Neuronal stem cell (in vitro differentiated cells): ENCODE measurements at places on chromosomes 5 and 9.

GRCh38 chr5:175657593-175658271, at the start of gene HRH2:
Gene HRH2, plus strand, starts transcription at chr5:175658071. Its CDS starts 25,163 bp downstream, at chr5:175683234.
- DNase-seq = no peak
- peaks cover 56% of the 10 kb centered on the region for H3K27me3 ChIP-seq
- peak within 1 kb of the TSS; percentile 41 for H3K4me3 ChIP-seq
- H3K4me1 ChIP-seq = peaks cover 4% of the 10 kb centered on the region

DNA sequence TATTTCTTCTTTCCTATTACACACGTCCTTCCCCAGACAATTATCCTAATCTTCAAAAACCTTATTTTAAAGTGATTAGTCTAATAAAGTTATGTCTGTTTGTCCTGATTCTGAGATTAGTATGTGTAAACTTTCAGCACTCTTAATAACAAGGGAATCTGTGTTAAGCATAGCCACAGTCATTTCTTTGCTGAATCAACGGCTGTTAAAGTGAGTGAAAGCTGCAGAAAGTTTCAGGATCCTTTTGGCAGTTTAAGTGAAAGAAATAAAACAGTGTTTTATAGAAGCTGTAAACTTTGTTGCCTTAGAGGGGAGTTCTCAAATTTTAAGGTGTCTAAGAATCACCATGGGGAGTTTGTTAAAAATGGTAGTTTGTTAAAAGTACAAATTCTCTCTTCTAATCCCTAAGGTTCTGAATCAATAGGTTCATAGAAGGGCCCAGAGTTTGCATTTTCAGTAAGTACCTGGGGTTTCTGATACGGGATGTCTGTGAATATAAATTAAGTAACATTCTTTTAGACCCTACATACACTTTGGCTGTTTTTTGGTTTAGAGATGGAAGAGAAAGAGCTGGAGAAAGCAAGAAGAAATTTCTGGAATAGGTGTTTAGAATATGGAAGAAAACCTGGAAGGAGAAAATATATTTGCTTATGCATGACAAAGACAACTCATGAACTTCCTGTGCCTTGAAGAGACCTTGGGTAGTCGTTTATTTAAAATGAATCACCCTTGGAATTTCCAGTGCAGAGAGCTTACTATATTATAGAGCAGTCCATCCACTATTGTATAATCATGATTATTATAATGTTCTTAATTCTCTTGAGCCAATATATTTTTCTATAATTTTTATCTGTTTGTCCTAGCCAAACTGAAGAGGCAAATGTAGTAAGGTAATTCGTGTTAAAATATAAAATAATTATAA, 45.7 kb downstream of the SCAMP1 start:
- H3K4me1 ChIP-seq = peaks cover 2% of the 10 kb centered on the region
- no peak for DNase-seq
- H3K36me3 ChIP-seq = no peaks in the 10 kb centered on the region

DNA sequence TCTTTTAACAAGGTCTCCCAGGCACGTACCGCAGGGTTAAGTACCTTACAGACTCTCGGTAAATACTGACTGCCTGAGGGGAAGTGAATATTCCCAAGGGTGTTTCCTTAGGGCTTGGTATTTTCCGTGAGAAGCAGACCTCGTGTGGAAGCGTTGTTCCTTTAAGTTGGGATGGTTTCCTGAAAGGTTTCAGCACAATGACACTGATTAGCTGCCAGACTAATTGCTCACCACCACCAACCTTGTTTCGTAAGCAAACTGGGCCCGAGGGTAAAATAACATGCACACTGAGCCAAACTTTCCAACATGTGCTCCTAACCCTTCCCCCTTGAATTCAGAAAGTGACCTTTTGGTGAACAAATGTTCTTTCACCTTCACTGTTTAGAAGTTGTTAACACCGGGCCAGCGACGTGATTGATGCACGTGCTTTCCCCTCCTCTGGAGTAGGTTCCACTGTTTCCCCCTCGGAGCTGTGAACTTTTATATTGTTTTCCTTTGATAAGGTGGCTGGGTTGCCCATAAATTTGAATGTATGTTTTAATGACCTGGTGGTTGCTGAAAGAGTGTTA, 128.1 kb upstream of the RPS23 start:
- no peak overlapping the region for H3K4me3 ChIP-seq
- H3K4me1 ChIP-seq = peaks cover 2% of the 10 kb centered on the region
- DNase-seq = no peak
- no peak overlapping the region for H3K27ac ChIP-seq
- no peaks in the 10 kb centered on the region for H3K27me3 ChIP-seq
- H3K36me3 ChIP-seq = no peaks in the 10 kb centered on the region

GRCh38 chr9:127444921-127445850, 6.0 kb downstream of the RPL12 start:
- no peak for DNase-seq
- peaks cover 70% of the 10 kb centered on the region for H3K36me3 ChIP-seq
- H3K27me3 ChIP-seq = no peaks in the 10 kb centered on the region
- H3K4me1 ChIP-seq = peaks cover 13% of the 10 kb centered on the region
- H3K4me3 ChIP-seq = no peak overlapping the region
- H3K27ac ChIP-seq = no peak overlapping the region

- no peak for DNase-seq
- H3K4me3 ChIP-seq = no peak overlapping the region
- H3K27ac ChIP-seq = no peak overlapping the region
- no peaks in the 10 kb centered on the region for H3K36me3 ChIP-seq
- peaks cover 4% of the 10 kb centered on the region for H3K4me1 ChIP-seq
Measured at GRCh38 chr5:102277144-102277543, 18.9 kb downstream of the SLCO4C1 start.

DNA sequence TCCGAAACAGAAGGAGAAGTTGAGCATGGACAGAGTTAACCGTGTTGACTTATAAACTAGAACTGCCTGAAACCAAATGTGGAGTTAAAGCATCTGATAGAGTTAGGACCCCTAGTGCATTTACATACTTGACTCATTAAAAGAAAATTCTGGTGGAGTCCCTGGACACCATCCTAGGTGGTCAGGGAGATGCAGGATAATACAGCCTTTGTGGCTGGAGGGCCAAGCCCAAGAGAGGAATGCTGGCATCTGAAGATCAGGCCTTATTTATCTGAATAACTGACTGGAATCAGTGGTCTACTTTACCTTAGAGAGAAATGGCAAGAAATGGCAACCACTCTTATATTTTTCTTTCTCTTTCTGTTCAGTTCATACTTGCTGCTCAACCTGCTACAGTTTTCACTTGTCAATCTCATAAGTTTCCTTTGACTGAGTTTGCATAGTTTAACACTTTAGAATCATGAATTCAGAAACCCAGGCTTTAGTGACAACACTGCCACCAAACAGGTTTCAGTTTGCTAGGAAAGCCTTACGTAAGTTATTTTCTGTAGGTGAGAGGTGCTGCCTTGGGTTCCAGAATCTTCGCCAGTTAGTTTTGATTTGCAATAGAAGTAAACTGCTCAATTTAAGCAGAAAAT, 10.2 kb downstream of the CMYA5 start:
- no peaks in the 10 kb centered on the region for H3K27me3 ChIP-seq
- no peak overlapping the region for H3K27ac ChIP-seq
- DNase-seq = no peak
- no peaks in the 10 kb centered on the region for H3K4me1 ChIP-seq

- peaks cover 7% of the 10 kb centered on the region for H3K4me1 ChIP-seq
- H3K27ac ChIP-seq = no peak overlapping the region
- H3K36me3 ChIP-seq = no peaks in the 10 kb centered on the region
- peaks cover 15% of the 10 kb centered on the region for H3K27me3 ChIP-seq
- no peak for DNase-seq
- H3K4me3 ChIP-seq = no peak overlapping the region
Measured at GRCh38 chr9:127912882-127913281, 4.0 kb downstream of the ST6GALNAC4 start.

- H3K4me3 ChIP-seq = no peak overlapping the region
- H3K4me1 ChIP-seq = peaks cover 2% of the 10 kb centered on the region
- no peak for DNase-seq
- H3K27me3 ChIP-seq = no peaks in the 10 kb centered on the region
- no peaks in the 10 kb centered on the region for H3K36me3 ChIP-seq
- no peak overlapping the region for H3K27ac ChIP-seq
Measured at GRCh38 chr5:35145012-35145411, 85.3 kb downstream of the PRLR start.

- no peak overlapping the region for H3K4me3 ChIP-seq
- no peak overlapping the region for H3K27ac ChIP-seq
- no peaks in the 10 kb centered on the region for H3K27me3 ChIP-seq
- no peak for DNase-seq
Measured at GRCh38 chr9:115548609-115549260, 430.8 kb upstream of the TNC start.

DNA sequence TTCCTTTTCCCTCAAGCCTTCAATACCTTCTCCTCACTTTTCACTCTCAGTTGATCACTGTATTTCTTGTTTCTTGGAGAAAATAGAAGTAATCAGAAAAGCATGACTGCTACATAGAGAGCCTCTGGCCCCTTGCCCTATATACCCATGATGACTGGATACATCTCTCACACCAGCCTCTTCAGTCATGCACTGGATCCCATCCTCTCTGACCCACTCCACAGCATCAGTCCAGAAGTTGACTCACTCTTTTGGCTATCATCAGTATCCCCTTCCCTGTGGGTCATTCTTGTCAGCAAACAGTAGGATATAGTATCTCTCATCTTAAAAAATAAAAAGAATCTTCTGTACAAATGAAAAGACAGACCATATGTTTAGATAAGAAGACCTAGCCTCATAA, 32.9 kb downstream of the PTCD2 start:
- H3K4me3 ChIP-seq = no peak overlapping the region
- no peak overlapping the region for H3K27ac ChIP-seq
- peaks cover 15% of the 10 kb centered on the region for H3K36me3 ChIP-seq
- no peaks in the 10 kb centered on the region for H3K4me1 ChIP-seq

DNA sequence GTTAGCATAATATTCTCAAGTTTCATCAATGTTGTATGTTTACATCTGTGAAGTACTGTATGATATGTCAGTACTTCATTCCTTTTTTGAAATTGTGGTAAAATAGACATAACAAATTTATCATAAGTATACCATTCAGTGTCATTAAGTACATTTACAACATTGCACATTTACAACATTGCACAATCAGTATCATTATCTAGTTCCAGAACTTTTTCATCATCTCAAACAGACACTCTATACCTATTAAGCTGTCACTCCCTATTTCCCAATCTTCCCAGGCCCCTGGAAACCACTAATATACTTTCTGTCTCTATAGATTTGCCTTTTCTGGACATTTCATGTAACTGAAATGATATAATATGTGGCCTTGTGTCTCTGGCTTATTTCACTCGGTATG, 75.1 kb upstream of the ATG10 start:
- no peak overlapping the region for H3K4me3 ChIP-seq
- no peak for DNase-seq
- no peak overlapping the region for H3K27ac ChIP-seq
- H3K4me1 ChIP-seq = no peaks in the 10 kb centered on the region

DNA sequence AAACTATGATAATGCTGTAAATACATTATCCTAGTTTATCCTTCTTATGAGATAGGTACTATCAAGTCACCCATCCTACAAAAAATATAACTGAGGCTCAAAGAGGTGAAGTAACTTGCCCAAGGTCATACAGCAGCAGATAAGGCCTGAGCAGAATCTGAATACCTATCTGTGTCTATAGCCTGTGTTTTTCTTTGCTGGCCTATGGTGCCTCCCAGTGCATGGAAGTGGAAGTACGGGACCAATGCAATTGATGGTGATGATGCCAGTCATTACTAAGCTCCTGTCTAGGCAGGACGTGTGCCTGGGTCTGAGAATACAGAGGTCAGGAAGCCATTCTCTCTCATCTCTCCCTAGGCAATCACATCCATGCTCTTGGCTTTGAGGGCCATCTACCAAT, 67.8 kb downstream of the FAT2 start:
- H3K36me3 ChIP-seq = no peaks in the 10 kb centered on the region
- no peaks in the 10 kb centered on the region for H3K27me3 ChIP-seq
- no peak overlapping the region for H3K27ac ChIP-seq
- H3K4me1 ChIP-seq = no peaks in the 10 kb centered on the region
- no peak overlapping the region for H3K4me3 ChIP-seq
- DNase-seq = peak; percentile 35

- no peaks in the 10 kb centered on the region for H3K27me3 ChIP-seq
- no peaks in the 10 kb centered on the region for H3K36me3 ChIP-seq
- H3K4me1 ChIP-seq = peaks cover 32% of the 10 kb centered on the region
- peak overlapping the region; percentile 6 for H3K27ac ChIP-seq
- no peak for DNase-seq
- no peak overlapping the region for H3K4me3 ChIP-seq
Measured at GRCh38 chr5:151699071-151699901, 12.6 kb upstream of the SPARC start.

- no peak for DNase-seq
- no peaks in the 10 kb centered on the region for H3K27me3 ChIP-seq
- H3K27ac ChIP-seq = no peak overlapping the region
- H3K36me3 ChIP-seq = peaks cover 5% of the 10 kb centered on the region
- H3K4me3 ChIP-seq = no peak overlapping the region
Measured at GRCh38 chr9:137685741-137686420, 67.1 kb downstream of the EHMT1 start.

DNA sequence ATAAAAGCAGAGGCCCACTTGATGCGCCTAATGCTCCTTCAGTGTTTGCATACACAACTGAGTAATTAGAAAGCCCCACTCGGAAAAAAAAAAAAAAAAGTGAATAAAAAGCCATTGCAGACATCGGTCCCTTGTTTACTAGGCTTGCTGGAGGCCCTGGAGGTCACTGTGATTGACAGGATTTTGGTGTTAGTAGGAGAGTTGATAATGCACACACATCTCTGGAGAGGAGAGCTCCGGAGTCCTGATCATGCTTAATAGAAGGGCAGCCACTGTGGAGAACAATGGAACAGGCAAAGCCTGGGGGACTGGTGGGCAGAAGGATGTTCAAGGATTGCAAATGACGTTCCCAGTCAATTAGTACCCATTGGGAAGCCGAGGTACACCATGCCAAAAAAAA, 152.5 kb downstream of the EFNA5 start:
- no peak for DNase-seq
- no peaks in the 10 kb centered on the region for H3K27me3 ChIP-seq
- peaks cover 13% of the 10 kb centered on the region for H3K36me3 ChIP-seq
- no peak overlapping the region for H3K27ac ChIP-seq
- H3K4me1 ChIP-seq = peaks cover 18% of the 10 kb centered on the region

GRCh38 chr9:76438841-76439588, 20.0 kb upstream of the GCNT1 start:
- H3K4me3 ChIP-seq = no peak overlapping the region
- no peaks in the 10 kb centered on the region for H3K27me3 ChIP-seq
- no peak for DNase-seq
- H3K36me3 ChIP-seq = no peaks in the 10 kb centered on the region

DNA sequence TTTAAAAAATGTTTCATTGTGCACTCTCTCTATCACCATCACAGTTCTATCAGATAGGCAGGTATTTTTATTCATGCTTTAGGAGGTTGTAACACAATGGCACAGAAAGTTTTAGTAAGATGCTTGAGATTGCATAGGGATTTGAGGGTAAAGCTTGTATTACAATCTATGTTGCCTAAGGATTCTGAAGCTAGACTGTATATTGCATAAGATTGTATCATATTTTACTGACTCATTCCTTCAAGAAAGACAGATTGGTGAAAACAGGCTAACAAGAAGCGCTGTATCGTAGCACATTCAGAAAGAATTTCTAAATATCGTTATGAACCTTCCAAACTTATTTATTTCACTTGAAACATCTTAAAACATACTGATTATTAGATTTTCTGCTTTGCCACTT, 577.7 kb downstream of the EBF1 start:
- DNase-seq = no peak
- no peaks in the 10 kb centered on the region for H3K4me1 ChIP-seq
- no peaks in the 10 kb centered on the region for H3K36me3 ChIP-seq
- no peak overlapping the region for H3K4me3 ChIP-seq
